ENCODE measurements at places on chromosomes 7 and 10.

- no peak for DNase-seq
Measured at GRCh38 chr10:129483430-129484010, 16.5 kb downstream of the MGMT start.

GRCh38 chr7:109527833-109528232 lies 958.2 kb downstream of the DNAJB9 start:
- no peak for DNase-seq

DNA sequence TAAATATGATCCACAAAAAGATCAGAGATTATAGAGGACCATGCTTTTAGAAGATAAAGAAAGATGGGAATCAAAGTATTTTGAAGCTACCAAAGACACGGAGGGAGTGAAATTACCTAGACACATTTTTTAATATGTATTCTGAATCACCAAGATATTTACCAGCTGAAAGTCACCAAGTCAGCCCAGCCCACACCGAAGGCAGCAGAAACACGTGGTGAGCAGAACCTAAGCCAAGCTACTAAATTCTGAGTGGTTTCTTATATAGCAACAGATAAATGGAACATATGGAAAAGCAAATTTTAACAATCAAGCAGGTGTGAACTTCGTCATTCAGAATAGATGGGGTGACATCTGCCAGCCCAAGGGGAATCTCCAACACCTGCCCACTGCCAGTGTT lies 134.7 kb upstream of the AKR1E2 start:
- no peak for DNase-seq

DNA sequence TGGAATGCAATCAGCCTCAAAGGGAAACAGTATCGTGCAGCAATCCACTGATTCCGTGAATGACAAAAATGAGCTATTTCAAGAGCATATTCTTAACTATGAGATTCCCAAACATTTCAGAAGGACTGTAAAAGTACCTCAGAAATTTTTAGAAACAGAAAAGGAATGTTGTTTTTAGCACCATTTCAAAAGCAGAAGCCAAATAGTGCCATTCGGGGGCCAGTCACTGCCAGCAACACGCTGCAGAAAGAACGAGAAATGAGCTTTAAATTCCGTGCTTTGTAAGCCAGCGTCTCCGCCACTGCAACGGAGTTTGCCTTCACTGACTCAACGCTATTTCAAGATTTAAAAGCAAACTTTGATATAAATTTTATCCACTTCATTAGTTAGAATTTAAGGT lies 6.3 kb downstream of the NUDT5 start:
- no peak for DNase-seq

DNA sequence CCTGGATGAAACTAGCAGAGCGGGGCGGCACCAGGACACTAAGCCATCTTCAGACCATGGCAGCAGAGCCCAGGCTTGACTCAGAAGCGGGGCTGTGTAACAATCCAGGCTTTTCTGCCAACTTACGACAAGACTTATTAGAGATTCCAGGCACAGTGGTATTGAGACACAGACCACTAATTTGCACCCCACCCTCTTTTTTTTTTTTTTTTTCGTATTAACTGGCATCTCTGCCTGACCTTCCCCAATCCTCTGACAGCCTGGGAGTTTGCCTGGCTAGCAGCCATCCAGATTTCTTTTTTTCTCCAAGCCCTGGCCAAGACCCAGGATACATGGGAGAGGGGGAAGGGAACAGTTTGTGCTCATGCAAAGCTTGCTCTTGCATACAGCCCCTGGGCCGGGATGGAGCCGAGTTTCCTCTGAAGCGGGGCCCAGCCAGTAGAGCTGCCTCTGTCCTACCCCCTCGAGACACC lies 182.4 kb downstream of the PLXNA4 start:
- no peak for DNase-seq

- no peak for DNase-seq
Measured at GRCh38 chr10:110458266-110458920, 39.3 kb upstream of the DUSP5 start.

DNA sequence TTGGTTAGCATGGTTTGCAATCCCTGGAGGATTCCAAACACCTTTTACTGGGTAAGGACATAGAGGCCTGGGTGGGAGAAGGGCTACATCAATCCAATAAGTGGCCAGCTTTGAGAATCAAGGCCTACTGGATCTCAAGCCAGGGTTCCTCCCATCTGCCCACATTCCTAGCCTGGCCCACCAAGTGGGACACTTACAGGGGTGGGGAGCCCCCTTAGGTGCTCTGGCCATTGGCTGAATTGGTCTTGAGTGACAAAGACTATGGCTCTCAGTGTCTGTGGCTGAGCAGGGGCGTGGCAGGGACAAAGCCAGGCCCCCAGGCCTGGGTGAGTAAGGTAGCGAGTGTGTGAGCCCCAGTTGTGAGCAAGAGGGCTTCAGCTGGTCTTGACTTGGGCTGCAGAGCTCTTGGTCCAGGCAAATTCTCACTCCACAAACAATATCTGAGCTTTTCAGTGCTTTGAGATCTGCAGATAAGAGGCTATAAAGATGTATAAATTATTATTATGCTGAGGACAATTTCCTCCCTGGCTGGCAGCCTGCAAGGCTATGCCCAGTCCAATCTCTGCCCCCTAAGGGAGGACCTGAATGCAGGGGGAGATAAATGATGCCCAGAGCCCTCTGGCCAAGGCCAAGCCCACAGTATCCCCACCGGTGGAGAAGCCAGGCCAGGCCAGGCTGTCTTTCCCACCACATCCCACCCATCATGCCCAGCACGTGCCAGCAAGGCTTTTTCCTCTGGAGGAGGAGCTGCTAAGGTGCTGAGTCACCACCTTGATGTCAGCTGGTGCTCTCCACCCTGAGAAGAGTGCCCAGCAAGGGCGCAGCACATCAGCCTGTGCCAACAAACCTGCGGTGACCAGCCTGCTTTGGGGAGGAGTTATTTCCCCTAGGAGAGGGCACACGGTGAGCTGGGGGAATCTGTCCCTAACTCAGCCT lies 80.7 kb upstream of the DUSP5 start:
- DNase-seq: no peak

DNA sequence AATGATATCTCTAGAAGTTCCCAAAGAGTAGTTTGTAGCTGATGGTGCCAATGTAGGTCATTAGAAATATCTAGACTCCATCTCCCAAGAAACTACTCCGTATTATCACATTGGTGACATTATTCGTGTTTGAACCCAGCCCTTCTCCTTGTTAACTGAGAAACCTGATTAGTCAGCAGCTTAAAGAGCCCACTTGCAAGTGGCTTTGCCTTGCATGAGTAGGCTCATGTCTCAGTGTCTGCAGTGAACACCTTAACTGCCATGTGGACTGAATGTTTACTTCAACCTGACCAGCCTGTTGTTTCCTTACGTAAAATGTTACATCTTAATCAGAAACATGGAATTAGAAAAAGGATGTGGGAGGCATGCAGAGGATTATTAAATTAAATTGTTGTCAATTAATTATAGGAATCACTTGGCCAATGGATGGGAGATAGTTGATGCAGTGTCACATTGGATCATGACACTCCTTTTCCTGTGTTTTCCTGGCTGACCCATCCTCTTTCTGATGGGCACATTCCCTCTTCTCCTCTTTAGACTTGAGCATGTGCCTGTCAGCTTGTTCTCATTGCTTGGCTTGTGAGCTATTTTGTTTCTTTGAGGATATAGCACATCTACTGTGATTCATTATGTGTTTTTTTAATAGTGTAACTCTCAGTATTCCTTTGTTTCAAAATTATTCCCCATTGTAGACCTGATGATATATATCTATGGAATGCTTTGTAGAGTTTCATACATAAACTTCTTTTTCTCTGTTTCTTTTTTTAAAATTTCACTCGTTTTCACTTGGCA lies 18.0 kb downstream of the STARD3NL start:
- no peak for DNase-seq

GRCh38 chr7:32936689-32937088 lies 20.6 kb upstream of the FKBP9 start:
- no peak for DNase-seq

- DNase-seq: no peak
Measured at GRCh38 chr10:61316676-61317265, 136.4 kb downstream of the TMEM26 start.

DNA sequence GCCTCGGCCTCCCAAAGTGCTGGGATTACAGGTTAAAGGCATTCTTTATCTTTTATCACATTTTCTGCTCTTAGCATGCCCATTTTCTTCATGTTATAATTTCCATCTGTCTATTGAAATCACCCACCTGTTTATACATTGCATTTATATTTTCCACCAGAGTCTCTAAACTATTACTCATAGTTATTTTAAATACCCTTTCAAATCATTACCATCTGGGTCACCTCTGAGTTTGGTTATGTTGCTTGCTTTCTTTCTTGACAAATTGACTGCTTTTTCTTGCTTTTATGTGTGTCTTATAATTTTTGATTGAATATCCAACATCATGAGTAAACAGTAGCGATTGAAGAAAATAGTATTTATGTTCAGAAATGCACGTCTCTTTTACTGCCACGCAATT lies 71.4 kb downstream of the TMEM270 start:
- no peak for DNase-seq

- no peak for DNase-seq
Measured at GRCh38 chr10:24873281-24873683, 79.1 kb downstream of the PRTFDC1 start.
